Adrenal gland (tissue), 19 donors: ENCODE measurements at places on chromosomes 11 and 22. TPM values are rescaled to one million over a fixed set of nuclear protein-coding genes. Genes with fewer than 3 reads are reported as not detected.

The TMPRSS13 gene
- 0.55 TPM for total RNA-seq

The ARSA gene
- total RNA-seq, result 78.0 TPM

The CECR2 gene
- total RNA-seq, result 0.47 TPM

The BARX2 gene
- total RNA-seq, result not detected

The CSF2RB gene
- total RNA-seq, result 5.1 TPM

GRCh38 chr11:131063638-131064037 is 147.4 kb upstream of the SNX19 start:
- peaks cover 4% of the 10 kb centered on the region for H3K27me3 ChIP-seq
- no peak for DNase-seq
- no peaks in the 10 kb centered on the region for H3K36me3 ChIP-seq
- H3K4me3 ChIP-seq, result no peak overlapping the region

DNA sequence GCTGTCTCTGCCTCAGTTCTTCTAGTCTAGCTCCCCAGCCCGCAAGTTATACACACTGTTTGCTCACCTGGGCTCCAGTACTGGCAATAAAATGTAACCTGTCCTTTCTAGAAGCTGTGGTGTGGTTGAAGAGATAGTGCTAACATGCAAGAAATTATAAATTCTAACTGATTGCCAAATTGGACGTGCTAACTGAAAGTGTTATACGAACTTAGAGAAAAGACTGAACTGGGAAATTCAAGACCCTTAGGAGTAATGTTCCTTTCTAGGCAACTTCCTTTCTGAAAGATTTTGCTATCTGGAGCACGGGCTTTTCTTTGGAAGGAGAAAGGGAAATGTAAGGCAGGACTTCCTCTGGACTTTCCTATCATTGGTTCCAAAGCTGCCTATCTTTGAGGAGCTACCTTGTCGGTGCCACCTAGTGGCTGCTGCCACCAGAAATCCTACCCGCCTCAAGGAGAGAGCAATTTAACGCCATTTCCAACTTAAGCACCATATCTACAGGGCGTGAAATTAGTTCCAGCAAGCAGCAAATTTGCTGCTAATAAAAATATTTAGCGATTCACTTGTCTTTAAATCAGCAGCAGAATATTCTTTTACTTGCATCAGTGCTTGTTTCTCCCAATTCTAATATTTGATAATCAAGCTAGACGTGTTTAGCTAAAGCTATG is 12.7 kb upstream of the TMEM218 start:
- H3K27me3 ChIP-seq, result no peaks in the 10 kb centered on the region
- no peaks in the 10 kb centered on the region for H3K36me3 ChIP-seq
- H3K27ac ChIP-seq, result peak overlapping the region; percentile 29
- peaks cover 4% of the 10 kb centered on the region for H3K4me1 ChIP-seq

DNA sequence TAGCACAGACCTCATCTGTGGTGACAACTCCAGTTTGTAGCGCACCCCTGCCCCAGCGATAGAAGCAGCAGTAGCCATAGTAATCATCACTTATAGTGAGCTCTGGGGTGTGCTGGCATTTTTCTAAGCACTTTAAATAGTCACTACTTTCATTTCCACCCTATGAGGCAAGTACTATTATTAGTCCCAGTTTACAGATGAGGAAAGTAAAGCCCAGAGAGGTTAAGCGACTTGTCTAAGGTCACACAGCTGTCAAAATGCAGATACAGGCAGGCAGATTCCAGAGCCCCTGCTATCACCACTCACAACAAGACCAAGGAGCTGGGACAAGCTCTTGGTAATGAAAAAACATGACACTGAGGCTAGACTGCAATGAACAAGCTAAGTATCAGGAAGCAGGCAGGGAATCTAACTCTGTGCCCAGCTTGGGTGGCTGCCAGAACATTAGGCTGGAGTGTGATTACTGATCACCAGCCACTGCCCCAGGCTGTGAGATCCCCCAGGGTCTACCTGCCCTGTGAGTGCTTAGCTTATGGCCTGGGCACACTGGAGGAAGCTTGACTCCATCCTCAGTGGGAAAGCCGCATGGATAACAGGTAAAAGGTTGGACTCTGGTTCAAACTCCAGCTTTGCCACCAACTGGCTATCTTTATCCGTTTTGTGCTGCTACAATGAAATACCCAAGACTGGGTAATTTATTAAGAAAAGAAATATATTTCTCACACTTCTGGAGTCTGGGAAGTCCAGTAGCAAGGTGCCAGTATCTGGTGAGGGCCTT is 561.1 kb downstream of the MN1 start:
- no peaks in the 10 kb centered on the region for H3K4me1 ChIP-seq
- no peak overlapping the region for H3K4me3 ChIP-seq
- H3K36me3 ChIP-seq, result no peaks in the 10 kb centered on the region
- H3K27me3 ChIP-seq, result no peaks in the 10 kb centered on the region
- H3K27ac ChIP-seq, result no peak overlapping the region

GRCh38 chr22:37661160-37661924 is 2.8 kb downstream of the PDXP start:
- H3K36me3 ChIP-seq, result peaks cover 11% of the 10 kb centered on the region
- H3K4me1 ChIP-seq, result peaks cover 41% of the 10 kb centered on the region
- H3K27ac ChIP-seq, result peak overlapping the region; percentile 49
- no peak overlapping the region for H3K4me3 ChIP-seq

DNA sequence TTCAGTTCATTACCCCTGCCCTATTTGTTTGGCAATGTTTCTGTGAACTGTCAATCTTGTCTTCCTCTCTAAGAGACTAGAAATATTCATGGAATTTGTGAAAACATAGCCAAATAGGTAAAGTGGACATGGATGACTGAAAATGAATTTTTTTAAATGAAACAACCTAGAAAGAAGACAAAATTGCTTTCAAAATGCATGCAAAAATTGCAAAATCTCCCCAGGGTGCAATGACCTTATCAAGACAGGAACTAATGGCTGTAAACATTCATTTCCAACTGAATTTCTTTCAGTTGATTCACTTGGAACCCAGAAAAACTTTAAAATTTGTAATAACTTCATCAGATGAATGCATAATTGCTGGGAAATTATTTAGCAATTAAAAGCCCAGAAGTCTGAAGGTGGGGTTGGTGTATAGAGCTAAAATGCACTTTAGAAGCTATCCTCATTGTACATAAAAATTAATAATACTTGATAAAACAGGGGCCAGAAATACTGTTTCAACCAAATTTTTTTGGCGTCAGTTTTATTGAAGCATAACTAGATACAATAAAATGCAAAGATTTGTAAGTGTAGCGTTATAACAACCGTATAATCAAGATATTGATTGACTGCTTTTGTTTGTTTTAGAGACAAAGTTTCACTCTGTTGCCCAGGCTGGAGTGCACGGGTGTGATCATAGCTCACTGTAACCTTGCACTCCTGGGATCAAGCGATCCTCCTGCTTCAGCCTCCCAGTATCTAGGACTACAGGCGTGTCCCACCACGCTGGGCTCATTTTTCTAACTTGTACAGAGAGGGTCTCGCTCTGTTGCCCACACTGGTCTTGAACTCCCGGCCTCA is 27.6 kb upstream of the SLC35C1 start:
- H3K4me1 ChIP-seq, result no peaks in the 10 kb centered on the region
- H3K4me3 ChIP-seq, result no peak overlapping the region
- no peaks in the 10 kb centered on the region for H3K36me3 ChIP-seq
- H3K27me3 ChIP-seq, result peaks cover 9% of the 10 kb centered on the region
- no peak overlapping the region for H3K27ac ChIP-seq

- H3K36me3 ChIP-seq, result no peaks in the 10 kb centered on the region
- no peak overlapping the region for H3K4me3 ChIP-seq
- DNase-seq, result peak; percentile 14
- H3K4me1 ChIP-seq, result peaks cover under 1% of the 10 kb centered on the region
- no peaks in the 10 kb centered on the region for H3K27me3 ChIP-seq
- H3K27ac ChIP-seq, result no peak overlapping the region
Observed at GRCh38 chr22:28435140-28435768, 244.4 kb downstream of the TTC28 start.
